ENCODE measurements at places on chromosomes 6 and 20.

- DNase-seq = no peak
Observed at GRCh38 chr6:44039839-44040350, 87.4 kb downstream of the MRPL14 start.

DNA sequence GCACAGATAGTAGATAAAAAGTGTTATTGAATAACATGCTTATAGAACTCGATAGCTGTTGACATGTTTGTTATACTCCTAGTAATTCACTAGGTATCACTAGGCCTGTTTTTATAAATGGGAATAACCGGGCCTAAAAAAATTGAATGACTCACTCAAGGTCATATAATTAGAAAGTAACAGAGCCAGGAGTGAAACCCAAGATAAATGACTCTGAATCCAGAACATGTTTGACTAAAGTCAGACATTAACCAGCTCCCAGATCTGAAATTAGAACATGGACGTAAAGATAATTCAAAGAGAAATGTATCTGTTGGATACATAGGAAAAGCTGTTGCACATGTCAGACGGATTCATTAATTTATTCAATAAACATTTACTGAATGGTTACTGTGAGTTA lies 26.9 kb downstream of the RGS17 start:
- no peak for DNase-seq

- DNase-seq = no peak
Observed at GRCh38 chr6:83071023-83071422, 3.6 kb downstream of the DOP1A start.

- DNase-seq = no peak
Observed at GRCh38 chr6:424741-425417, 33.3 kb downstream of the IRF4 start.

DNA sequence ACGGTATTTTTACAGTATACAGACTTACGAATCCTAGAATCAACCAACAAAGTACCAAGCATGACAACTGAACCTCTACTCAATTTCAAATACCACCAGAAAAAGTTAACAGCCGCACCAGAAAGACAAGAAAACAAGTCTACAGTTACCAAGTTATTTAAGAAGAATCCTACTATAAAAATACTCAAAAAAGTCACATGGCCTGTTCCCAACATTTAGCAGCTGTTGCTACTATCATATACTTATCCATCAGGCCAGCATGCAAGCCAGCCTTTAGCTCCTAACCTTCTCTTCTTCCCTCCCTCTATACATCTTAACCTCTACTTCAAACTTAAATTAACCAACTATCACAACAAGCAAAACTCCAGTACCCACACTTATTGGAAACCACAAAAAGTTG lies 1.9 kb downstream of the SYNCRIP start:
- DNase-seq = no peak

GRCh38 chr6:13327691-13328075 lies 654 bp downstream of the TBC1D7 start:
- no peak for DNase-seq

GRCh38 chr20:63850689-63851547 lies 10.4 kb upstream of the ABHD16B start:
- DNase-seq = no peak

DNA sequence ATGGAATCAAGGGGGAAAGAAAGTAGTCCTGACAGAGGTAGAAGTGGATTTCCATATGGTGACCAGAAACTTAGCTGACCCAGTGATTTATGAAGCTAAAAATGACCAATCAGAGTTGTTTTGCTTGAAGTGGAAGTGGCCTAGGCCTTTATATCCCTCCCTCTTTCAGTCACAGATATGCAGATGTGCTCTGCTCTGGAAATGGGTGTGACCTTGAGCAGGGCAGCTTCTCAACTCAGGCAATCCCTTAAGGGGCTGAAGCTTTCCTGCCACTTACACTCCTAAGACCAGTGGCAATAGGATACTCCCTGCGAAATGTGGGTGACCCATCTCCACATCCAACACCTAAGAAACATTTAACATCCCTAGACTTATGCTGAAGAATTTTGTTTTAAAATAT lies 256.6 kb downstream of the EYS start:
- no peak for DNase-seq

DNA sequence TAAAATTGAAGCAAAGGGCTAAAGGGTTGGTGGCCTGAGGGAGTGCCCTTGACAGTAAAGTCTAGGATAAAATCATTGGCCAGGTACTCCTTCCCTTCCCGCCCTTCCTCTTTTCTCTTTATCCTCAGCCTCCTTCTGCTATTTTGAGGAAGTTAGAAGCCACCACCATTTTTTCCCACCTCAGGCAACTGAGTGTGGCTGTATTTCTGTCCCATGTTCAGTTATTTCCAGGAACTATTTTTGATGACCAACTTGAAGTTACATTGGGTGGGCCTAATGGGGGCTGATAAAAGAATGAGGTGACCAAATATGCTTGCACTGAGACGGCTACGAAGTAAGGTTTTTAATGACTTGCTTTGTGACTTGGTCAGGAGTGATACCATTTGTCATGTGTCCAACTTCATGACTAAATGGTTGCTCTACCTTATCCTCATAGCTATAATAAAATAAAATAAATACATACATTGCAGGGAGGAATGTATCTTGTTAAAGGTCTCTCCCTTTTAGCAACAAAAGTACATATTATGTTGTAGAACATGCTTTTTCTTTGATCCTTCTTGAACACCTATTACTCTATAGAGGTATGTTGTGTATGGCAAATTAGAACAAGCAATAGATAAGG lies 12.0 kb downstream of the PTPN1 start:
- DNase-seq = no peak

All from activated CD8-positive, alpha-beta memory T cell treated with anti-CD3 and anti-CD28 coated beads for 1 hour (primary cell).